ENCODE measurements at places on chromosomes 6 and 20. TPM values are rescaled to one million over a fixed set of nuclear protein-coding genes. Genes with fewer than 3 reads are reported as not detected.

The TBXT gene
- total RNA-seq = not detected

The NUP153 gene
- 27.7 TPM for total RNA-seq

The FAM184A gene
- 0.30 TPM for total RNA-seq

The IL17A gene
- not detected for total RNA-seq

The TFAP2C gene
- total RNA-seq = 34.8 TPM

Data from esophagus squamous epithelium (tissue), 5 donors.